ENCODE measurements at places on chromosomes 13 and 19.
A peak's percentile ranks its signal among the peaks of the same experiment; 100 is the strongest.

DNA sequence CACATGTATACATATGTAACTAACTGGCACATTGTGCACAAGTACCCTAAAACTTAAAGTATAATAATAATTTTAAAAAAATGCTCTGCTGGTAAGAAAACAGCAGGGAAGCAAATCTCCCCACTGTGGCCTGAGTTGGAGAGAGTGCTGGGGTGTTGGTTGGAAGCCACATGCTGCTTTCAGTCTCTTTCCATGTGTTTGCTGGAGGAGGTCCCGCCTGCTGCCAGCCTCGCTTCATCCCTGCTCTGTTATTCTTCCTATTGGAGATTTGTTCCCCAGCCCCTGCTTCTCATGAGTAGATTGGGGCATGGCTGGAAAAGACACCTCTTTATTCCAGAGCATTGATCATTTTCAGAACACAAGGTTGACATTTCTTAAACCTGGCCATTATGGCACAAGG is 230.5 kb downstream of the FGF9 start:
- no peak for DNase-seq

- no peak for DNase-seq
These were observed 7.8 kb upstream of the VSTM2B start for GRCh38 chr19:29517946-29518345.

GRCh38 chr13:64782466-64782865 is 2447.7 kb downstream of the PCDH9 start:
- no peak for DNase-seq

- no peak for DNase-seq
These were observed 913.3 kb downstream of the UQCRFS1 start for GRCh38 chr19:28299649-28300048.

DNA sequence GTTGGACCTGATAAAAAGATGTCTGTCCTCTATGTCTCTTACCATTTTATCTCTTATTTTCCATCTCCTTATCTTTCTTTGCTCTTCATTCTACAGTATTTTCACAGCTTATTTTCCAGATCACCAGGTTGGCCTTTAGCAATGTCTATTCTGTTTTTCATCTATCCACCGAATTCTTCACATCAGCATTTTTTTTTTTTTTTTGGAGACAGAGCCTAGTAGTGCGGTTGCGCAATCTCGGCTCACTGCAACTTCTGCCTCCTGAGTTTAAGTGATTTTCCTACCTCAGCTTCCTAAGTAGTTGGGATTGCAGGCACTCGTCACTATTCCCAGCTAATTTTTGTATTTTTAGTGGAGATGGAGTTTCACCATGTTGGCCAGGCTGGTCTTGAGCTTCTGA is 49.0 kb downstream of the DNAJC15 start:
- no peak for DNase-seq

DNA sequence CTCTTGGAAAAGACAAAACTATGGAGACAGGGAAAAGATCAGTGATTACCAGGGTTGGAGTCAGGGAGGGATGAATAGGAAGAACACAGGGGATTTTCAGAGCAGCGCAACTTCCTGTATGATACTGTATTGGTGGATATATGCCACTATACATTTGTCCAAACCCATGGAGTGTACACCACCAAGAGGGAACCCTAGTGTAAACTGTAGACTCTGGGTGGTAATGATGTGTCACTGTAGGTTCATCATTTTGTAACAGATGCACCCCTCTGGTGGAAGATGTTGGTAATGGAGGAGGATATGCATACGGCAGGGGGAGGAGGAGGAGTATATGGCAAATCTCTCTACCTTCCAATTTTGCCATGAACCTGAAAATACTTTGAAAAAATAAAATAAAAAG is 68.1 kb downstream of the UFM1 start:
- DNase-seq, result no peak

- no peak for DNase-seq
These were observed 347.4 kb downstream of the LIG4 start for GRCh38 chr13:107867701-107868661.

GRCh38 chr13:21053231-21053630 is 8.2 kb downstream of the LATS2 start:
- no peak for DNase-seq

- DNase-seq, result no peak
These were observed 177.6 kb upstream of the EDNRB start for GRCh38 chr13:78096221-78096620.

GRCh38 chr13:99935772-99936171 is 35.8 kb downstream of the ZIC5 start:
- DNase-seq, result no peak

DNA sequence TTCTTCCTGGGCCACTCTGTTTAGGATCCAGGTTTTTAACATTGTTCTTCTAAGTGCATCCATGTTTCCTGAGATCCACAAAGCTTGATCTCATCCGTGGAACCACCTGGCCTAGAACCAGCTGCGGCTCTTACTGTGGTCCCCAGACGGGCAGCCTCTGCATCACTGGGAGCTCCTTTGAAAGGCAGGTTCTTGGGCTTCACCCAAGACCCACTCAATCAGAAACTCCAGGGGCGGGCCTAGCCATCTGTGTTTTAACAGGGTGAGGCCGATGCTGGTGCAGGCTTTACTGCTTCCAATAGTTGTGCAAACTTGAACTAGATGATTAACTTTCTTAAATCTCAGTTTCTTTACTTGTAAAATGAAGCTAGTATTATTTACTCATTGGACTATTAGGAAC is 605.7 kb downstream of the FGF9 start:
- DNase-seq, result no peak

DNA sequence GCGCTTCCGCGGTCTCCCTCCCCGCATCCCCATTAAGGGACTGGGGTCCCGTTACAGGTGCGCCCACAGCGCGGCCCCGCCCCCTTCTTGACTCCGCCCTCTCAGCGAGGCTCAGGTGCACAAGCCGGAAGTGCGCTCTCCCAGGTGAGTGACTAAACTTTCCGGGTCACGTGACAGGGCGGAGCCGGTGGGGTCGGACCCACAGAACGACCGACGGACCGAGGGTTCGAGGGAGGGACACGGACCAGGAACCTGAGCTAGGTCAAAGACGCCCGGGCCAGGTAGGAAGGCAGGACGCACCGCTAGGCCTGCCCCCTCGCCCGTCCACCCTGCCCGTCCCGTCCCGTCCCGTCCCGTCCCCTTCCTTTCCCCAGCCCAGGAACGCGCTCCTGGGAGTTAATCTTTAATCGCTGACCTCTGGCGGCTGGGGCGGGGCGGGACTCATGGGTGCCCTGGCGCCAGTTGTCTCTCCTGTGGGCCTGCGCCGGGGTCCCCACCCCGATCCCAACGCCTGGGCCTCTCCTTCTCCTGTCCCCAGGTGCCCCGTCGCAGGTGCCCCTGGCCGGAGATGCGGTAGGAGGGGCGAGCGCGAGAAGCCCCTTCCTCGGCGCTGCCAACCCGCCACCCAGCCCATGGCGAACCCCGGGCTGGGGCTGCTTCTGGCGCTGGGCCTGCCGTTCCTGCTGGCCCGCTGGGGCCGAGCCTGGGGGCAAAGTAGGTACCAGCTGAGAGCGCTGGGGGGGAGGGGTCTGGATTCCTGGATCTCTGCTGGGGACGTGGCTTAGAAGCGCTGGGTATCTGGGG is at the start of gene CRB3:
Gene CRB3 (plus strand): TSS at position 202 of the 804 bp plus-strand sequence. CDS start 431 bp downstream, at position 633.
- peak; percentile 64 for DNase-seq

- no peak for DNase-seq
These were observed 5.0 kb downstream of the SOX1 start for GRCh38 chr13:112071723-112072533.

GRCh38 chr19:49316284-49316683 is 8.7 kb downstream of the SLC6A16 start:
- no peak for DNase-seq

DNA sequence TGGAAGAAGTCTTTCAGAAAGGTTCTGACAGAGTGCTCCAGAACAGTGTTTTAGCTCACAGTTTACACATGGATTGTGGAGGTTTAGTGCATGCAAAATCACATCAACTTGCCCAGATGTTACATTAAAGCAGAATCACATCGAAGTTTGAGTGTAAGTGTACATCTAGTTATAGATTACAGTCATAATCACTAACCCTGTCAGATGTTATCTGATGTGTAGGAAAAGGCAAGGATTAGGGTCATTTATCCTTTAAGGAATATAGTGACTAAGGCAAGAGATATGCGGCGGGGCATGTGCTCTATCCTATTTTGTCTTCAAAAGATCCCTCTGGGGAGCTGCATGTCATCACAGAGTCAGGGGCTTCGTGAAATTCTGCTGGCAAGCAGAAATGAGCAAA is 66.9 kb downstream of the CYSLTR2 start:
- DNase-seq, result no peak

GRCh38 chr19:7793493-7793892 is 30.4 kb downstream of the CLEC4M start:
- no peak for DNase-seq

DNA sequence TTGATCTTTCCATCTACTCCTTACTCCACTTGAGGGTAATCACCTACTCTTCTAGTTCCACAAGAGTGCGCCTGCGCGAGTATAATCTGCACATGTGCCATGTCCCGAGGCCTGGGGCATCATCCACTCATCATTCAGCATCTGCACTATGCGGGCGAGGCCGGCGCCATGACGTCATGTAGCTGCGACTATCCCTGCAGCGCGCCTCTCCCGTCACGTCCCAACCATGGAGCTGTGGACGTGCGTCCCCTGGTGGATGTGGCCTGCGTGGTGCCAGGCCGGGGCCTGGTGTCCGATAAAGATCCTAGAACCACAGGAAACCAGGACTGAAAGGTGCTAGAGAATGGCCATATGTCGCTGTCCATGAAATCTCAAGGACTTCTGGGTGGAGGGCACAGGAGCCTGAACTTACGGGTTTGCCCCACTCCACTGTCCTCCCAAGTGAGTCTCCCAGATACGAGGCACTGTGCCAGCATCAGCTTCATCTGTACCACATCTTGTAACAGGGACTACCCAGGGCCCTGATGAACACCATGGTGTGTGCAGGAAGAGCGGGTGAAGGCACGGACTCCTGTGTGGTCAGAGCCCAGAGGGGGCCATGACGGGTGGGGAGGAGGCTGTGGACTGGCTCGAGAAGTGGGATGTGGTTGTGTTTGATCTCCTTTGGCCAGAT is 2.7 kb upstream of the KLK2 start:
- no peak for DNase-seq

DNA sequence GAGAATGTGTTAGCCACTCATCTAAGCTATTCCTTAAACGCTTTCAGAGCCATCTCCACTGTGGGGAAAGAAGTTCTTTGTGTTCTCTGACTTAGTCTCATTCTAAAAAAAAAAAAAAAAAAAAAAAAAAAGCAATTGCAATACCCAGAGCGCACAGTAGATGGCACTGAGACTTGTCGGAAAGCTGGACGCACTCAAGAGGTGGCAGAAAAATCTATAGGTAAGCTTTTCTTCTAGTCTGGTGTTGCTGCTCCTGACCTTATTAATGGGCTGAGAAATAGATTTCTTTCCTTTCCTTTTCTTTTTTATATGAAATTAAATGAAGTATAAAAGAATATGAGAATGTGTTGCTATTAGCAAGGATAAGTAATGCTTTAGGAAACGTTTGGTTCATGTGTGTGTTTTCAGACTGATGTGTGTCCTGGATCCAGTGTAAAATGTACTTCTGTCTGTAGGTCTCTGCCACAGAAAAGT is 4.7 kb upstream of the GJB2 start:
- peak; percentile 22 for DNase-seq

DNA sequence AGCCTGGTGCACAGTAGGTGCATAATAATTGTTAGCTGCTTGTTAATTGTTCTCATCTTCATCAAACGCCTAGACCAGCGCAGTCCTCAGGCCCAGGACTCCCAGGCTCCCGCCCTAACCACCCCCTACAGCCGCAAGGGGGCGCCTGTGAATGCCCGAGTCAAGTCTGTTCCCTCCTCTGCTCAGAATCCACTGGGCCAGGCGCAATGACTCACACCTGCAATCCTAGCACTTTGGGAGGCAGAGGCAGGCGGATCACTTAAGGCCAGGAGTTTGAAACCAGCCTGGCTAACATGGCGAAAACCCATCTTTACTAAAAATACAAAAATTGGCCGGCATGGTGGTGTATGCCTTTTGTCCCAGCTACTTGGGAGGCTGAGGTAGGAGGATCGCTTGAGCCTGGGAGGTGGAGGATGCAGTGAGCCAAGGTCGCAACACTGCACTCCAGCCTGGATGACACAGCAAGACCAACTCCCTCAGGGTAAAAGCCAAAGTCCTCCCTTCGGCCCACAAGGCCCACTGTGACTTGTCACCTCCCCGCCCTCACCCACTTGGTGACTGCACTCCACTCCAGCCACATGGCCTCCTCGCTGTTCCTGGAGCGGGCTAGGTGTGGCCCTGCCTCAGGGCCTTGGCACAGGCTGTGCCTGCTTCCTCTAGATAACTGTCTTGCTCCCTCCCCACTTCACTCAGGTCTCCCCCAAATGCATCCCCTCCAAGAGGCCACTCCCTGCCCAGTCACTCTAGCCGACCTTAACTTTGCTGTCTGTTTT is 9.1 kb downstream of the ZNF653 start:
- DNase-seq, result peak; percentile 65

- DNase-seq, result no peak
These were observed 7.1 kb upstream of the S1PR2 start for GRCh38 chr19:10238172-10238783.

DNA sequence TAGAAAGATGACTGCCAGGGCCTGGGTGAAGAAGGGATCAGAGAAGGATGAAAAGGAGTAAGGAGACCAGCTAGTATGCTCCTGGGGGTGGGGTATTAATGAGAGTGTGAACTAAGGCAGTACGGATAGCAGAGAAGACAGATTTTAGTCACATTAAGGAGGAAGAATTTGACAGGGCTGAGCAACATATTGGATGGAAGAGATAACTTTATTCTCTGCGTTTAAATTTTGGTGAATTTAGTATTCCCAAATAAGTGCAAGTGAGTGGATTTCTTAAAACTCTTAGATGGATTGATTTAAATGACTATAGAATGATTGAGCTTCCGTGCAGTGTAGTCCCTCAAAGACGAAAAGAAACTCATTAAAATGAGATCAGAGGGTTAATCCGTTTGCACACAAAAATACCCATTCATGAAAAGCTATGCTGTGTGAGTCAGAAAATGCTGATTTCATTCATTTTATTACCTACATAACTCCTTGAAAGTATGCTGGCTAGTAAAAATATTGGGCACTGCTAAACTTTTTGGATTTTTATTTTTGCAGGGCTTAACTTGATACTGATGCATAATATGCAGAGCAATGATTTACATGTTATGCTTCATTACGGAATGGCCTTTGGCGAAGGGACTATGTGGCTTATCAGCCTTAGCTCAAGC is 54.1 kb downstream of the WDFY2 start:
- DNase-seq, result no peak

DNA sequence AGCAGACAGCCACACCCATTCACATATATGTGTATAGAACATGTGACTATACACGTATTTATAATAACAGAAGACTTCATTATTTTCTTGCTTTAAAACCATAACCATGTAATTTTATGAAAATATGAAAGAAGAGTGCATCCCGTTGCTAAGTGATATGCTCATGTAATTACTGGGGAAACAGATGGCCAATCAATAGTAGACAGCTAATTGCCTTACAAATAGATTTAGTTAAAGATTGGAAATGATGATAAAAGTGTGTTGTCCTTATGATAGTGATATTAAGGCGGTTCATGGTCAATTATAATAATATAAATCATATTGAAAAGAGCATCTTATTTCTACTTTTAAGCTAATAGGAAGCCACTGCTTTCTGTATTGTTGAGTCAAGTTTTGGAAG is 95.9 kb downstream of the RFC3 start:
- DNase-seq, result no peak
